ENCODE measurements at places on chromosomes 11 and 22. TPM values are rescaled to one million over a fixed set of nuclear protein-coding genes. Genes with fewer than 3 reads are reported as not detected.

- H3K36me3 ChIP-seq: no peaks in the 10 kb centered on the region
- H3K4me1 ChIP-seq: no peaks in the 10 kb centered on the region
- no peak for DNase-seq
- no peak overlapping the region for H3K4me3 ChIP-seq
- peaks cover 23% of the 10 kb centered on the region for H3K27me3 ChIP-seq
Measured at GRCh38 chr11:58004664-58005063, 19.0 kb upstream of the OR9Q1 start.

GRCh38 chr22:38164551-38164918, 17.1 kb downstream of the PLA2G6 start:
- H3K4me1 ChIP-seq: peaks cover 3% of the 10 kb centered on the region
- no peak overlapping the region for H3K4me3 ChIP-seq
- DNase-seq: no peak
- no peaks in the 10 kb centered on the region for H3K27me3 ChIP-seq

DNA sequence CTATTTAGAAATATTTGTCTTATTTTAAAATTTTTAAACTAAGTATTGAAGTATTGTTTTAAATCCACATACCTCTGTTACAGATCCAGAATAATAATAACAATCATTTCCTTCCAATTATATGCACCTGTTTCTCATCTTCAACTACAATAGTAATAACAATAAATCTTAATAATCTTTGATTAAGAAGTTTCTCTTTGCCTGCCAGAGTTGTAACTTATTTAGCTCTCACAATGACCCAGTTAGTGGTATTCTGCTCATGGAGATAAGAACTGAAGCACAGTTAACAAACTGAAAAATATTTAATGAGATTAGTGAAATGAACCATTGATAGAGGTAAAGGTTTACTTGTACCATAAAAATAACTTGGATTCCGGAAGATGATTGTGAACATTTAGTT, 796.3 kb downstream of the LUZP2 start:
- H3K4me1 ChIP-seq: no peaks in the 10 kb centered on the region
- no peaks in the 10 kb centered on the region for H3K27me3 ChIP-seq
- H3K4me3 ChIP-seq: no peak overlapping the region
- no peak for DNase-seq

FSHB gene
- total RNA-seq: not detected

- no peak for DNase-seq
- H3K4me3 ChIP-seq: no peak overlapping the region
- H3K36me3 ChIP-seq: no peaks in the 10 kb centered on the region
- H3K4me1 ChIP-seq: peaks cover 5% of the 10 kb centered on the region
- no peak overlapping the region for H3K27ac ChIP-seq
Measured at GRCh38 chr11:116955949-116956348, 118.5 kb upstream of the APOA1 start.
